ENCODE measurements at places on chromosomes 6 and 20.

DNA sequence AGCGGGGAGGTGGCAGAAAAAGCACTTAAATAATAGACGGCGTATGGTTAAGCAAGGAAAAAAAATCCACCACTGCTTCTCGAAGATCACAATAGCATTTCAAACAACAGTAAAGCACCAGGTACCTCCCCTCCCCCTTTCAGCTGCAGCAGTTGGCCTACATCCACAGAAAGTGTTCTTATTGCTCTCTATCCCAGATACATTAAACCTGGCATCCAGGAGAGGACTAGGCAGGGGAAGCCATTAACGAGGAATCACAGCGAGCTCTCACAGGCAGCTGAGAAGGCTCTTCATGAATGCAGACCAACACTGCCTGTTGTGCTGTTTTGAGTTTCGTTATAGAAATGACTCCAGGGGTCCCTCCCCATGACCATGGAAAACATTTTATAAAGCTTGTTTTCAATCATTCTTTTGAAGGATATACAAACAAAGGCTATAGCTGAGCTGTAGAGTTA is 11.8 kb downstream of the FYN start:
- DNase-seq = no peak

- DNase-seq = no peak
Observed at GRCh38 chr6:3838992-3839867, 9.9 kb upstream of the FAM50B start.

- no peak for DNase-seq
Observed at GRCh38 chr6:125164696-125165095, 11.1 kb downstream of the TPD52L1 start.

GRCh38 chr6:35801148-35801547 is 4.0 kb upstream of the LHFPL5 start:
- DNase-seq = no peak

DNA sequence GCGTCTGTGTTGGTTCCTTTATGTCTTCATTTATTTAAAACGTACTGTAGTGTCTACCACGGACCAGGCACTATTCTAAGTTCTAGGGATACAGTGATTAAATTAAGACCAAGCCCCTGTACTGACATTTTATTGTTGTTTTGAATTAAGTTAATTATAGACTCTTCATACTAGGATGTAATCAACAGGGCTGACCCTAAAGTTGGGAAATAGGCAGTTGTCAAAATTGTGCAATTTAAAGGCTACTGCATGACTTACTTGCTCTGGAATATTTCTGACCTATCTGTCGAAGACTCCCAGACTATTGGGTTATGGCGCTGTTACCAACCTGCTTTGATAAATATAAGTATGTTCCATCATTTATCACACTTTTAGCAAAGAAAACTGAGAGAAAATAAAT is 6.7 kb downstream of the MYO6 start:
- DNase-seq = no peak

- DNase-seq = no peak
Observed at GRCh38 chr20:24060851-24061590, 72.4 kb upstream of the GGTLC1 start.
